ENCODE measurements at places on chromosomes 2 and 18. TPM values are rescaled to one million over a fixed set of nuclear protein-coding genes. Genes with fewer than 3 reads are reported as not detected.

UGT1A3 gene
- total RNA-seq = not detected

RAB17 gene
- total RNA-seq = not detected

TCF7L1 gene
- 41.8 TPM for total RNA-seq

GRCh38 chr2:160062292-160063005, at the start of gene PLA2R1:
Gene PLA2R1 (minus strand): TSS chr2:160062615. CDS start chr2:160062403, 212 bp downstream.
- H3K4me3 ChIP-seq = peak within 1 kb of the TSS; percentile 79
- peaks cover 18% of the 10 kb centered on the region for H3K4me1 ChIP-seq
- no peak within 1 kb of the TSS for H3K27ac ChIP-seq
- H3K36me3 ChIP-seq = peaks cover 7% of the 10 kb centered on the region
- H3K27me3 ChIP-seq = peaks cover 47% of the 10 kb centered on the region

GRCh38 chr18:9550429-9550828, 63.9 kb downstream of the PPP4R1 start:
- no peak overlapping the region for H3K27ac ChIP-seq
- no peak overlapping the region for H3K4me3 ChIP-seq
- H3K27me3 ChIP-seq = no peaks in the 10 kb centered on the region
- no peak for DNase-seq
- no peaks in the 10 kb centered on the region for H3K4me1 ChIP-seq

GRCh38 chr2:15931319-15931890, 8.9 kb upstream of the MYCN start:
- DNase-seq = no peak
- H3K4me3 ChIP-seq = no peak overlapping the region
- H3K4me1 ChIP-seq = peaks cover 19% of the 10 kb centered on the region
- H3K27me3 ChIP-seq = no peaks in the 10 kb centered on the region
- H3K36me3 ChIP-seq = no peaks in the 10 kb centered on the region

SERPINB12 gene
- total RNA-seq = not detected

GRCh38 chr2:64204703-64205102, 60.5 kb upstream of the PELI1 start:
- no peaks in the 10 kb centered on the region for H3K27me3 ChIP-seq
- peaks cover 35% of the 10 kb centered on the region for H3K4me1 ChIP-seq
- no peak overlapping the region for H3K4me3 ChIP-seq
- H3K27ac ChIP-seq = peak overlapping the region; percentile 92
- H3K36me3 ChIP-seq = no peaks in the 10 kb centered on the region
- no peak for DNase-seq

DNA sequence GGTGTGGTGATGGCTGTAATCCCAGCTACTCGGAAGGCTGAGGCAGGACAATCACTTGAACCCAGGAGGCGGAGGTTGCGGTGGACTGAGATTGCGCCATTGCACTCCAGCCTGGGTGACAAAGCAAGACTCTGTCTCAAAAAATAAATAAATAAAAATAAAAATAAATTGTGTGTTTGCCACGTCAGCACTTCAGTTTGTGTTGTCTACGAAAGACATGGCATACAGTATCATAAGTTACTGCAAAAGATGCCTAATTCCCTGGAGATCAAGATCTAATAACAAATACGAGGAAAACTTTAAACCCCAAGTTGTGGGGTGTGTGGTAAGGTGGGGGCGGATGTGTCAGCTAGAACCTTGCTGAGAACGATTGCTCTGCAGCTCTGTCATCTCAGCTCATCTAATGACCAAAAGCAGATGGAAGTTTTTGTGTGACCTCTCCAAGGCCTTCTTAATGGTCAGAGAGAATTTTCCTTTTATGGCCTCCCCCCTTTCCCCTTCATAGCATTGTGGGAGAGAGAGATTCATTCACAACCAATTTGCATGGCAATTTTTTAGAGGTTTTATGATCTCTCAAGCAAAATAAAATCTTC, 11.3 kb downstream of the NPAS2 start:
- no peak overlapping the region for H3K27ac ChIP-seq
- no peaks in the 10 kb centered on the region for H3K27me3 ChIP-seq
- peaks cover 2% of the 10 kb centered on the region for H3K36me3 ChIP-seq
- DNase-seq = no peak
- no peak overlapping the region for H3K4me3 ChIP-seq
- no peaks in the 10 kb centered on the region for H3K4me1 ChIP-seq

- H3K36me3 ChIP-seq = peaks cover 8% of the 10 kb centered on the region
- H3K4me3 ChIP-seq = no peak overlapping the region
- no peaks in the 10 kb centered on the region for H3K4me1 ChIP-seq
These were observed 536.7 kb upstream of the TNP1 start for GRCh38 chr2:217396586-217396985.

SEMA4C gene
- 103 TPM for total RNA-seq

DNA sequence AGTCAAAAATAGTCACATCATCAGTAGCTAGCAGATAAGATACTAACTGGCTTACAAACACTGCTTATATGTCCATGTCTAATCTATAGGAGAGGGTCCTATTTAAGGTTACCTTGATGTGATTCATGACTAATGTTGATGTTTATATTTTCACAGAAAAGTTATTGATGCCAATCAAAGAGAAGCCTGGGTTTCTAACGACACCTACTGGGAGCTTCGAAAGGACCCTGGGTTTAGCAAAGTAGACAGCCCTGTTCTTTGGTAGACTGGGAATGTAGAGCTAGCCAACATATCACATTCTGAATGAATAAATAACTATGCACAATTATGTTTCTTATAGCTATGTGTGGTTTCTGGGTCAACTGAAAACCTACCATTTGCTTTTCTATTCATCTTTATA, 55.7 kb downstream of the PRKRA start:
- no peak for DNase-seq
- H3K27ac ChIP-seq = no peak overlapping the region
- H3K4me3 ChIP-seq = no peak overlapping the region
- no peaks in the 10 kb centered on the region for H3K36me3 ChIP-seq

DNA sequence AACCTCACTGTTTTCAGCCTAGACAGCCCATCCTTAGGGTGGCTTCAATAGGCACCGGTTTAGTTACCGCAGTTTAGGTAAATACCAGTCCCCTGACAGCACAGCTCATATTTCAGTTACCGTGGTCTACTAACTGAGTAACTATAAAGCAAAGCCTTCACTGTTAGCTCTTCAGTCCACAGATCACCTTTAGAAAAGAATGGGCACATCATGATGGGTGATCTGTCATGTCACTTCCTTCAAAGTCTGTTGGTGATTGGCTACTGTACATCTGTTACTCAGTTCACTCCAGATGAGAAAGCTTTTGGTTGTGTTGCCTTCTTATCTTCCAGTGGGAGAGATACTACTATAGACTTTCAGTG, 21.0 kb downstream of the SLC20A1 start:
- H3K27me3 ChIP-seq = no peaks in the 10 kb centered on the region
- peaks cover 21% of the 10 kb centered on the region for H3K36me3 ChIP-seq

TXNDC2 gene
- not detected for total RNA-seq

GRCh38 chr2:134586326-134586965, 132.4 kb downstream of the TMEM163 start:
- no peak for DNase-seq
- H3K27me3 ChIP-seq = no peaks in the 10 kb centered on the region
- H3K27ac ChIP-seq = no peak overlapping the region
- H3K36me3 ChIP-seq = peaks cover 13% of the 10 kb centered on the region
- H3K4me3 ChIP-seq = no peak overlapping the region

ANKRD29 gene
- 0.61 TPM for total RNA-seq

IL37 gene
- not detected for total RNA-seq

ERBB4 gene
- total RNA-seq = 10.2 TPM
